ENCODE measurements at places on chromosomes 12 and 14. TPM values are rescaled to one million over a fixed set of nuclear protein-coding genes. Genes with fewer than 3 reads are reported as not detected.

- no peak overlapping the region for H3K27ac ChIP-seq
- H3K27me3 ChIP-seq: no peaks in the 10 kb centered on the region
- H3K4me3 ChIP-seq: no peak overlapping the region
- H3K36me3 ChIP-seq: no peaks in the 10 kb centered on the region
- DNase-seq: no peak
These were observed 26.1 kb upstream of the OR10P1 start for GRCh38 chr12:55610598-55610997.

- H3K4me3 ChIP-seq: no peak overlapping the region
- H3K27me3 ChIP-seq: no peaks in the 10 kb centered on the region
- H3K36me3 ChIP-seq: no peaks in the 10 kb centered on the region
- no peak for DNase-seq
- H3K27ac ChIP-seq: no peak overlapping the region
These were observed 827.8 kb downstream of the VRK1 start for GRCh38 chr14:97624985-97625384.

DNA sequence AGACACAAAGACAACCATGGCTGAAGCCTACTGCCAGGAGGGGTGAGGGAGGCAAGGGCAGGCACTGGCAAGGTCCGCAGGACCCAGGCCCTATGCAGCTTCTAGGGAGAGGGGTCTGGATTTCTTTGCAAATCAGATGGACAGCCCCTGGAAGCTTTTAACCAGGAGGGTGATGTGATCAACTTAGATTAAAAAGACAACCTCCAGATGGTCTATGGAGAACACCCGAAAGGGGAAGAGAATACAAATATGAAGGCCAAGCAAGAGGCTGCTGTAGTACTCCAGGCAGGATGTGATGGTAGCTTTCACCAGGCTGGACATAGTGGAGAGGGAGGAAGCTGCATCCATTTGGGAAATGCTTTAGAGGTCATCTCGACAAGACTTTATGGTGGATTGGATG lies 83.3 kb upstream of the TSPAN11 start:
- H3K36me3 ChIP-seq: no peaks in the 10 kb centered on the region
- no peak for DNase-seq
- H3K27me3 ChIP-seq: no peaks in the 10 kb centered on the region

- DNase-seq: no peak
- H3K4me3 ChIP-seq: peak within 1 kb of the TSS; percentile 57
- H3K27ac ChIP-seq: no peak within 1 kb of the TSS
- H3K27me3 ChIP-seq: peaks cover 35% of the 10 kb centered on the region
- peaks cover 11% of the 10 kb centered on the region for H3K36me3 ChIP-seq
- peaks cover 2% of the 10 kb centered on the region for H3K4me1 ChIP-seq
These were observed at the start of gene LTBP2 for GRCh38 chr14:74611650-74612349. Gene LTBP2 (minus strand): TSS chr14:74612237. CDS start chr14:74611944, 293 bp downstream.

- no peaks in the 10 kb centered on the region for H3K27me3 ChIP-seq
- no peaks in the 10 kb centered on the region for H3K4me1 ChIP-seq
- H3K36me3 ChIP-seq: no peaks in the 10 kb centered on the region
- H3K27ac ChIP-seq: no peak overlapping the region
These were observed 3.6 kb downstream of the CMA1 start for GRCh38 chr14:24504425-24504950.

- no peaks in the 10 kb centered on the region for H3K27me3 ChIP-seq
- H3K36me3 ChIP-seq: no peaks in the 10 kb centered on the region
- H3K4me3 ChIP-seq: no peak overlapping the region
- H3K4me1 ChIP-seq: no peaks in the 10 kb centered on the region
- no peak overlapping the region for H3K27ac ChIP-seq
These were observed 498.5 kb downstream of the TMTC2 start for GRCh38 chr12:83185241-83185640.

DNA sequence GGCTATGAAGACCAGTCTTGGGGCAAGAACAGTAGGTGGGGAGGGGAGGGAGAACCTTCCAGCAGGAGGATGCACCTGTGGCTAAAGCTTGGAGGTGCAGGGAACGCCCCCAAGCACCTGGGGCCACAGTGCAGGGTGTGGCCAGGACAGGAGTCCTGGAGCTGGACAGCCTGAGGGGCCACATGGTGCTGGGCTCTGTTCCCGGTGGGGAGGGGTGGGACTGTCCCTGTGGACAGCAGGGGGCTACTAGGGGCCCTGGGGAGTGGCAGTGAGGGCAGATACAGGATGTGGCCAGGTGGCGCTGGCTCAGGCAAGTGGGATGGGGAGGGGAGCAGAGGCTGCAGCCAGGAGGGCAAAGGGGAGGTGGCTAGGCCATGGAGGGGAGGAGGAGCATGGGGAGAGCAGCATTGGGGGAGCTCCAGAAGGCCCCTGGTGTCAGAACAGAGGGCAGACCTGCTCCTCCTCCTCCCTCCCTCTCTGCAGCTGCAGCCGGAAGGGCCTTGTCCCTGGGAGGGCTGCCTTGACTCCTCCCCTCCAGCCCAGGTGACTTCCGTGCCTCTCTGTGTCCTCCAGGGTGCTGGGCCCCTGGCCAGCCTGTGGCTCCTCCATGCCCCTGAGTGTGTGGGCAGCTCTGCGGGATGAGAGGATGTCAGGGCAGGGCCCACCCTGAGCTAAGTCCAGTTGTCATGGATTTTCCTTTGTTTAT lies 68.4 kb upstream of the DLK1 start:
- no peaks in the 10 kb centered on the region for H3K36me3 ChIP-seq
- H3K4me1 ChIP-seq: no peaks in the 10 kb centered on the region
- no peak overlapping the region for H3K27ac ChIP-seq
- H3K27me3 ChIP-seq: 0 out of 2 replicates have a peak, but pooled peaks cover 2% of the 10 kb centered on the region

DNA sequence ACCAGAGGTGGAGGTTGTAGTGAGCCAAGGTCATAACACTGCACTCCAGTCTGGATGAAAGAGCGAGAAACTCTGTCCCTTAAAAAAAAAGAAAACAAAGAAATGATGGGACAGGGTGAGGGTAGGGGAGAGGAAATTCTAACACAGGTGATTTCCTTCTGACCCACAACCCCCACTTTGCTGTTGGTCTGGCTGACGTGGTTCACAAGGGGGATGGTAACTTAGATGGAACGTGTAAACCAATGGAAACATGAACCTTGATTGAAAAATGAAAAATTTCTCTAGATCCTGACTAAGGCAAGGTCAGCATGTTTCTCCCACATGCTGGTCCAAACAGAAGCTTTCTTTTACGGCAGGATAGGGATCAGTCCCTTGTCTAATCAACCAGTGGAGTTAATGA lies 15.8 kb upstream of the RIOX1 start:
- no peaks in the 10 kb centered on the region for H3K27me3 ChIP-seq
- H3K36me3 ChIP-seq: no peaks in the 10 kb centered on the region
- no peak overlapping the region for H3K27ac ChIP-seq
- DNase-seq: no peak
- no peaks in the 10 kb centered on the region for H3K4me1 ChIP-seq
- H3K4me3 ChIP-seq: no peak overlapping the region

- H3K27ac ChIP-seq: no peak overlapping the region
- H3K27me3 ChIP-seq: no peaks in the 10 kb centered on the region
- no peaks in the 10 kb centered on the region for H3K4me1 ChIP-seq
- DNase-seq: no peak
These were observed 119.8 kb downstream of the SRGAP1 start for GRCh38 chr12:63964301-63964700.

DNA sequence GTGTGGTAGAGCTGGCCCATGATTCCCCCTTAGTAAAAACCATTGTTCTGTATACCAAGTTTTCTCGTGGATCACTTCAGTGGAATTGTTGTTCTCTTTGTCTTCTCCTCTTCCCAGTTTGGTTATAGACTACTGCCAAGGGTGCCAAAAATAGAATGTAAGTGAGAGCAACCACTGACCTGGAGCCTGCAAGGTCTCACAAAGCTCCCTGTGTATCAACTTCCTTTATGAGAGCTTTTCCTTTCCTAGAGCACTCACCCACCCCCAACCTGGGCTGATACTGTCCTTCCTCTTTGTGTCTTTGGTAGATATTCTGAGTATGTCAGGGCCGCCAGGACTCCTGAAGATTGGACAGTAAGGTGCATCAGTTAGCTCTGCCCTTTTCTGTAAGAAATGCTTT lies 101.0 kb downstream of the SCN8A start:
- H3K4me3 ChIP-seq: no peak overlapping the region
- no peaks in the 10 kb centered on the region for H3K36me3 ChIP-seq
- no peaks in the 10 kb centered on the region for H3K27me3 ChIP-seq
- no peak overlapping the region for H3K27ac ChIP-seq
- H3K4me1 ChIP-seq: no peaks in the 10 kb centered on the region

DNA sequence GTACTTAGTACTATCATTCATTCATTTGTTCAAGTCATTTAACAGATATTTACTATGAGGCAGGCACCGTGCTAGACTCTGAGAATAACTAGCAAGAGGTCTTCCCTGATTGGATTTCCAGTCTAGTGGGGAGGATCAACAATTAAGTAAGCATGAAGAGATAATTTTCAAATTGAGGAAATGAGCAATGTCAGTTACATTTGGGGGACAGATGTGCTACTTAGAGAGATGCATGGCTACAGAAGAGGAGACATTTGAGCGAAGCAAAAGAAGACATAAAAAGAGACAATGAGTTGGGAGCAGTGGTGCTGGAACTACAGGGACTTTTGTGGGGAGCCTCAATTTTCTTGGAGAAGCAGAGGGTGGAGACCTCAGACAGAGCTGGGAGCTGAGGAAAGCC lies 7.7 kb downstream of the KCNA5 start:
- H3K4me3 ChIP-seq: no peak overlapping the region
- H3K27ac ChIP-seq: no peak overlapping the region
- DNase-seq: no peak
- peaks cover 2% of the 10 kb centered on the region for H3K4me1 ChIP-seq
- peaks cover 3% of the 10 kb centered on the region for H3K27me3 ChIP-seq

GRCh38 chr12:12561371-12562015 lies 1.2 kb downstream of the DUSP16 start:
- H3K27ac ChIP-seq: peak overlapping the region; percentile 80
- H3K4me1 ChIP-seq: peaks cover 8% of the 10 kb centered on the region
- H3K27me3 ChIP-seq: no peaks in the 10 kb centered on the region
- peak; percentile 68 for DNase-seq
- H3K36me3 ChIP-seq: no peaks in the 10 kb centered on the region
- peak overlapping the region; percentile 79 for H3K4me3 ChIP-seq

GRCh38 chr12:78964521-78964920 lies 99.9 kb downstream of the SYT1 start:
- no peaks in the 10 kb centered on the region for H3K27me3 ChIP-seq
- no peaks in the 10 kb centered on the region for H3K36me3 ChIP-seq
- H3K4me1 ChIP-seq: no peaks in the 10 kb centered on the region
- no peak for DNase-seq

The WDHD1 gene
- total RNA-seq: 87.9 TPM

The GLIPR1L2 gene
- total RNA-seq: not detected
